ENCODE measurements at places on chromosomes 5 and 9. TPM values are rescaled to one million over a fixed set of nuclear protein-coding genes. Genes with fewer than 3 reads are reported as not detected.

TAF11L7 gene
- total RNA-seq, result not detected

PTGDS gene
- total RNA-seq, result 5.2 TPM

PHF24 gene
- total RNA-seq, result not detected

PTCD2 gene
- 6.5 TPM for total RNA-seq

TAF11L13 gene
- total RNA-seq, result not detected

ADAMTS16 gene
- not detected for total RNA-seq

KIF12 gene
- 18.5 TPM for total RNA-seq

ZMYND19 gene
- 13.0 TPM for total RNA-seq

BTNL8 gene
- 0.45 TPM for total RNA-seq

CARD19 gene
- 8.5 TPM for total RNA-seq

FOXD4L3 gene
- total RNA-seq, result not detected

CARTPT gene
- not detected for total RNA-seq

EGFLAM gene
- 2.0 TPM for total RNA-seq

APBA1 gene
- total RNA-seq, result 19.7 TPM

PCDHGA4 gene
- 0.53 TPM for total RNA-seq

NRARP gene
- total RNA-seq, result 1.3 TPM

CORO2A gene
- 3.7 TPM for total RNA-seq

DNAJC25 gene
- total RNA-seq, result 21.7 TPM

ACER2 gene
- 2.3 TPM for total RNA-seq

BHMT2 gene
- total RNA-seq, result 374 TPM

GGTA1 gene
- total RNA-seq, result 1.2 TPM

GCNT4 gene
- total RNA-seq, result 0.25 TPM

SPINK6 gene
- total RNA-seq, result not detected

PCSK1 gene
- total RNA-seq, result not detected

HABP4 gene
- total RNA-seq, result 2.4 TPM

MARCOL gene
- total RNA-seq, result not detected
